ENCODE measurements at places on chromosomes 16 and 17. TPM values are rescaled to one million over a fixed set of nuclear protein-coding genes. Genes with fewer than 3 reads are reported as not detected.

The DPEP3 gene
- polyA plus RNA-seq, result 0.45 TPM

The DHRS11 gene
- polyA plus RNA-seq, result 14.5 TPM

The KCNH4 gene
- 0.03 TPM for polyA plus RNA-seq

The ALDH3A1 gene
- 0.20 TPM for polyA plus RNA-seq

The PNPO gene
- polyA plus RNA-seq, result 12.8 TPM

The CD300LF gene
- polyA plus RNA-seq, result 0.16 TPM

The OR4D1 gene
- 0.03 TPM for polyA plus RNA-seq

DNA sequence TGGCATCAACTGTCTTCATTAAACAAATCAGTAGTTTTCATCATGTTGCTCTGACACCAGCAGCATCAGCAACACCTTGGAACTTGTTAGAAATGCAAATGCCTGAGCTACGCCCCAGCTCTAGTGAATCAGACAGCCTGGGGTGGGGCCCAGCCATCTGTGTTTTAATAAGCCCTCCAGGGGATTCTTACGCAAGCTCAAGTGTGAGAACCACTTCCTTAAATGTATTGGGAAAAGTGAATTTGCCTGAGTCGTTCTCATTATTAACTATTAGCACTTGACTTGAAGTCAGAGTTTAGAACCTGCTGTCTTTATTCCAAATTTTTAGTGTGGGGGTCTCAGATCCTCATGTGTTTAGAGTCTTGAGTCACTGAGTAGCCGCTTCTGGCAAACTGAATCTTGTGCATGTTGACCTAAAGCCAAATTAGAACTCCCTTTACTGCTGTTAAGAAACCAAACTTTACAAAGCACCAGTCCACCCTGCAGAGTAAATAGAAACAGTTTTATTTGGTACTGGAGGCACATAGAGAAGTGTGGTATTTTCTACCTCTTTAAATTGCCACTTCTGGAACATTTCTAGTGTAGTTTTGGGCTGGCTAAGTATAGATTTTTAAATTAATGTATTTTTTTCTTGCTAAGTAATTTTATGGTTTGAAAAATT is 137.4 kb upstream of the COX10 start:
- DNase-seq, result peak; percentile 68

DNA sequence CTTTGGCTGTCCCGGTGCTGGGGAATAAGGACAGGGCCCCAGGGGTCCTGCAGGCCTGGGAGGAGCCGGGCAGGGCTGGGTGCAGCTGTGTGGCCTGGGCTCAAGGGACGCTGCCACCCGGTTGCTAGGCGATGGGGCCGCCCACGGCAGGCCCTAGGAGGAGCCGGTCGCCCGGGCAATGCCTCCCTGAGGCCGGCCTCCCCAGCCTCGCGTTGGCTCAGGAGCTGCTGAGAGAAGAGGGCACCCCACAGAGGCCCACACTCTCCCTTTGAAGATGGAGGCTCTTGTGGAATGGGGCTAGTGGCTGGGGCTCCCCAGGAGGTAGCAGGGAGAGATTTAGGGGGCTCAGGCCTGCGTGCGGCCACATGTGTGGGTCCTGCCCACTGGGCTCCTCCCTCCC is at the start of gene CIBAR2:
TSS of gene CIBAR2 (minus strand) at position 109 of the 400 bp plus-strand sequence. CDS start 120 bp downstream, outside the sequence.
- no peak for DNase-seq

- peak; percentile 79 for DNase-seq
These were observed 414 bp downstream of the DUSP14 start for GRCh38 chr17:37490022-37490587.

DNA sequence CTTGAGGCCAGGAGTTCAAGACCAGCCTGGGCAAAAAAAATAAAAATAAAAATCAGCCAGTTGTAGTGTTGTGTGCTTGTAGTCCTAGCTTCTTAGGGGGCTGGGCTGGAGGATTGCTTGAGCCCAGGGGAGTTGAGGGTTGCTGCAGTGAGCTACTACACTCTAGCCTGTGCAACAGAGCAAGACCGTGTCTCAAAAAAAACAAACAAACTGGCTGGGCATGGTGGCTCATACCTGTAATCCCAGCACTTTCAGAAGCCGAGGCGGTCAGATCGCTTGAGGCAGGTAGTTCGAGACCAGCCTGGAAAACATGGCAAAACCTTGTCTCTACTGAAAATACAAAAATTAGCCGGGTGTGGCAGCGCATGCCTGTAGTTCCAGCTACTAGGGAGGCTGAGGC is 4.9 kb upstream of the UBALD2 start:
- DNase-seq, result peak; percentile 28
